ENCODE measurements at places on chromosomes 7 and 10.

GRCh38 chr10:63670291-63670898 lies 149.2 kb downstream of the REEP3 start:
- DNase-seq: no peak

- no peak for DNase-seq
Observed at GRCh38 chr7:108890862-108891261, 321.2 kb downstream of the DNAJB9 start.

DNA sequence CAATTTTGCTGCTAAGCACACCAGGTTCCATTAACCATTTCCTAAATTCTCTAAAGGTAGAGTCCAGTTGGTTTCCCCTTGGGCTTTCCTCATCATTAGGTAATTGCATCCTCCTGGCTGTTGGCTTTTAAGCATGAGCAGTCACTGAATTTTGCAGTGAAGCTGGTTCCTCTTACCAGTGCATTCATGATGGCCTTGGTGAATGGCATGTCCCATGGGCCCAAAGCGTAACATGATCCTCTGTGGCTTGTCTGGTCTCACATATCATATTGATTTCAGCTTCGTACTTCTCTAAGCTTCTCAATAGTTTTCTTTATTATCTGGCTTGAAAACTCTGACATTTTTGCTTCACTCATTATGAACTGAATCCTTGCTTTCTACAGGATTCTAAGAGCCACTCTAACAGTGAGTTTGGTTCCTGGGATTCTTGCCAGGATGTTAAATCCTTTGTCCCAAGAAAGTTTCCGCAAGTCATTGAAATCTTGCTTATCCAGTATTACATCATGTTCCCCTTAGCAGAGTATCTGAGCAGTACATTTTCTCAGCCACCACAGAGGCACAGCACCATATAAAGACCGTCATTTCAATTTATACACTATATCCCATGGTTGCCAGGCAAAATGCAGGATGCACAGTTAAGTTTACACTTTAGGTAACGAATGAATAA lies 134.2 kb downstream of the PTN start:
- DNase-seq: no peak

DNA sequence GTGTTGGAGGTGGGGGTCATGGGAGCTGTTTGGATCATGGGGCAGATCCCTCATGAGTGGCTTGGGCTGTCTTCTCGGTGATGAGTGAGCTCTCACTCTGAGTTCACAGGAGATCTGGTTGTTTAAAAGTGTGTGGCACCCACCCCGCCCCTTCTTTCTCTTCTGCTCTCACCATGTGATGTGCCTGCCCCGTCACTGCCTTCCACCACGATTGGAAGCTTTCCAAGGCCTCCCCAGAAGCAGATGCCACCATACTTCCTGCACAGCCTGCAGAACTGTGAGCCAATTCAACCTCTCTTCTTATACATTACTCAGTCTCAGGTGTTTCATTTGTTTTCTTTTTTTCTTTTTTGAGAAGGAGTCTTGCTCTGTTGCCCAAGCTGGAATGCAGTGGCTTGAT lies 170.0 kb downstream of the PTPN20 start:
- DNase-seq: no peak

DNA sequence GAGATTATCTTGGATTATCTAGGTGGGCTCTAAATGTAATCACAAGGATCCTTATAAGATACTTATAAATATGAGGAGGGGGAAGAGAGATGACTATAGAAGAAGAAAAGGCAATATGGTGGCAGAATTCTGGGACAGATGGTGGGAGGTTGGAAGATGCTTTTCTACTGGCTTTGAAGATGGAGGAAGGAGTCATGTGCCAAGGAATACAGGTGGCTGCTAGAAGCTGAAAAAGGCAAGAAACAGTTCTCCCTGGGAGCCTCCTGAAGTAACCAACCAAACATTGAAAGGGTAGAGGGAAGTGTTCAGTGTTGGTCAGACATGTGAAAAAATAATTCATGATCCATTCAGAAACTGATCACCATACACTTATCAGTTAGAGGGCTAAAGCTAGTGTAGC lies 213.3 kb downstream of the WDR11 start:
- DNase-seq: no peak

DNA sequence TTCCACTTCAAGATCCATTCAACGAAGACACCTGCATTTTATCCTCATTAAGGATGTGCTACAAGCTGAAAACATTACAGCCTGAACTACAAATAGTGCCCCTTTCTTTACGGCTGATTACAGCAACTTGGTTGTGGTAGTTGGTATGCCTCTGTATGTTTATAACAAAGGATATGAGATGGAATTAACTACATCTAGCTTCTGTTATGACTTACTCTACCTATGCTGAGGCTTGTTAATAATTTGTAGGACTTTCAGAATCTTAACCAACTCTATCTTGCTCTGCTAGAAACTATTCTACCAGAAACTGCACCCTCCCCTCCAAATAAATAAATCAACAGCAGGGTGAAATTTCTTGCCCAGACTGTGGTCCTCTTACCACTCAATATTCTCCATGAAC lies 448.1 kb downstream of the GRM8 start:
- no peak for DNase-seq

- no peak for DNase-seq
Observed at GRCh38 chr7:138632826-138633602, 68.1 kb downstream of the SVOPL start.

DNA sequence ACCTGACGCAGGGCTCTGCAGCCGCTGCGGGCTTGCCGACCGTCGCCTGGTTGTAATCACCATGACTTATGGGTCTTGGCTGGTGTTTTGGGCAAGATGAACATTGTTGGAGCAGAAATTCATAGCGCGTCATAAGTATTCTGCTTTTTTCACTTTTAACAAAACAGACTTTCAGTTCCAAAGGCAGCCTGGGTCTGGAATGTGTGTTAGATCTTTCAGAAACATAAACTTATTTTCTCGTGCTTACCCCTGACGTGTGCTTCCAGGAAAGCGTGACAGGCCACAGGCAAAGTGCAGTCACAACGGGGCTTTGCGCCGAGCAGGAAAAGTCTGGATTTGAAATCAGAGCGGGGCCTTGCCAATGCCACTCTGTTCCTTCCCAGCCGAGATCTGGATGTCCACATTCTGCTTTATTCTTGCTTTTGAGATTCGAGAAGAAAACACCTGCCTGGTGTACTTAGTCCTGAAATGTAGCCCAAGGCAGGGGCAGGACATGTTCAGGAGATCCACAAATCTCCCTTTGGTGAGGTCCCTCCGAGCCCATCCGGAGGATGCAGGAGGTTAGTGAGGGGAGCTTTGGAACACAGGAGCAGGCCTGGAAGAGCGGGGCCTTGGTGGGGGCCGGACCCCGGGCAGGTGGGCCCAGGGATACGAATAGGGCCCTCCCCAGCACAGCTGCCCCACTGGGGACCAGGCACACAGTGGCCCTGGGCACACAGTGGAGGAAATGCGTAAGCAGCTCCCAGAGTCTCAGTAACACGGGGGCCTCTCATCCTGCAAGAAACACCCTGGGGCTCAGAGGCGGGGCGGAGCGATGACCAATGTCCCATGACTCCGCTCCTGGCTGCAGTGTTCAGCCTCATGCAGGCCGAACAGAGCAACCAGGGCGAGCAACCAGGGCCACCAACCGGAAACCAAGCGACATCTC lies 49.5 kb upstream of the EBF3 start:
- DNase-seq: no peak

DNA sequence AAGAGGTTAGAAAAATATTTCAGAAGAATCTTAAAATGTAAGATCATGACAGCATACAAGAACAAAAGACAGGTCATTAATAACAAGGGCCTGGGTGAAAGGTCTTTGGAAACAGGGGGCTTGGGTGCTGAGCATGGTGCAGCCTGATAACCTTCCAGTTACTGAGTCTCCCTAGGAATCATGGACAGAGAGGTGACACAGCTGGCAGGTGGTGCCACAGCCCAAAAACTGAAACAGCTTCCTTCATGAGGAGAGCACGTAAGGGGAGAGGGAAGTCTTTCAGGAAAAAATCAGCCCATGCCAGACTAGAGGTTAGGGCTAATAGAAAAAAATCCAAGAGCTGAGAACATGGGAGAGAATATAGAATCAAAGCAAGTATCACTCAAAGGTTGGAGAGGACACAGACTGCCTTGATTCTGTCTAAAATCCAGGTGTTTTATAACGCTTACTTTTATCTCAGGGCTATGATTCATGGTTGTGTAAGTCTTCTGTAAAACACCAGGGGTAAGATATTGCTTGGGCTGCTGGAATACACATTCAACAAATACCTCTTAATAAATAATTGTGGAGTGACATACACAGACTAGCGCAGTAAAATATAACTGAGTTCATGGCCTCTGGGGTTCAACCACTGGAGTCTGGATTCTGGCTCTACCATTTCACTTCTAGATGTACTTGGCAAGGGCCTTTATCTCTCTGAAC lies 88.1 kb downstream of the SEMA3C start:
- peak; percentile 13 for DNase-seq
